HEK293T (cell line): ENCODE measurements at places on chromosomes 7 and 10.

- DNase-seq = no peak
Observed at GRCh38 chr7:537911-538634, 18.4 kb upstream of the PDGFA start.

DNA sequence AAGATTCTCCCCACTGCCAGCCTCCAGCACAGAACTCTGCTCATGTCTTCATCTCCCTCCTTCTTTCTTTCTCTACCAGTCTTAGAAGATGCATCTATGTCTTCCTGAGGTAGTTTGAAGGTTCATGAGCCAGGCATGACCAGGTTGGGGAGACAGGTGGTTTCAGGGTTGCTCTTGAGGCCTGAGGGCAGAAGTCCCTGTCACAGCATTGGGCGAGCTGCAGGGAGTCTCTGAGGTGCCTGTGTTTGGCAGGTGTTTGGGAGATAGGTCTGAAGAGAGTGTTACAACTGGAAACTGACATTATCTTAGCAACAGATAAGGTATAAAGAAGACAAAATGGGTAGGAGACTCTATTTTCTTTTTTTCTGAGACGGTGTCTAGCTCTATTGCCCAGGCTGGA lies 18.7 kb downstream of the PRSS2 start:
- no peak for DNase-seq

GRCh38 chr10:65312876-65313275 lies 1613.0 kb upstream of the LRRTM3 start:
- DNase-seq = no peak

- DNase-seq = no peak
Observed at GRCh38 chr10:33046792-33047191, 88.8 kb upstream of the ITGB1 start.

GRCh38 chr7:100674411-100675104 lies 1.0 kb downstream of the GNB2 start:
- no peak for DNase-seq

- peak; percentile 50 for DNase-seq
Observed at GRCh38 chr7:70271617-70272081, 673.4 kb downstream of the AUTS2 start.

DNA sequence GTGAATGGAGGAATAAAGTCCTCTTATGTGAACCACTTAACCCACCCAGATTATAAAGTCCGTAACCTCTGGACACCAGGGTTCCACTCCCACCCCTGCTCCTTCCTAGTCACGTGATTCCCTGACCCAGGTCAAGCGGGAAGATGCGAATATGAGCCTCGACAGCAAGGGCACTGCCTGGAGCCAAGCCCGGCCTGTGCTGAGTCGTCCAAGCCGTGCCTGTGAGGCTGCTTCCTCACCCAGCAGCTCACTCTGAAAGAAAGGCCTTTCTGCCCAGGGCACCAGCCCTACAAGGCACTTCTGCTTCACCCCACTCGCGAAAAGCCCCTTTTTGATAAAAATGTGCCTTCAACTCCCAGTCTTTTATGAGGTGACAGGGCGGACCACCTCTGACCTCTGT lies 85.8 kb downstream of the CYTH3 start:
- DNase-seq = no peak

DNA sequence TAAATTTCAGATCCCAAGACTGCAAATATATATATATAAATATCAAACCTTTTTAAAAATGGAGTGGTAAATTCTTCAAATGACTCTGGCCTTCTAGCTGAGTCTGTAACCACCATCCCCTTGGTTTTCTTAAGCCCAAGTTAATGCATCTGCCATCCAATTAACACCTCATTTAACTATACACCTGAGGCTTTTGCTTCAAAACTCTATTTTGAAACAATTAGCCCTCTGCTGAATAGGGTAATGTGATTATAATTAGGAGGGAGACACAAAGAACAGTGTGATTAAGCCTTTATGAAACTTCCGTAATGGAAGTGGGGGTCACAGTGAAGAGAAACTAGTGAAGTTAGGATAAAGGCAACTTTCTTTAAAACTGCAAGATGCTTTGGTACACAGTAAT lies 83.6 kb downstream of the GPR37 start:
- no peak for DNase-seq

DNA sequence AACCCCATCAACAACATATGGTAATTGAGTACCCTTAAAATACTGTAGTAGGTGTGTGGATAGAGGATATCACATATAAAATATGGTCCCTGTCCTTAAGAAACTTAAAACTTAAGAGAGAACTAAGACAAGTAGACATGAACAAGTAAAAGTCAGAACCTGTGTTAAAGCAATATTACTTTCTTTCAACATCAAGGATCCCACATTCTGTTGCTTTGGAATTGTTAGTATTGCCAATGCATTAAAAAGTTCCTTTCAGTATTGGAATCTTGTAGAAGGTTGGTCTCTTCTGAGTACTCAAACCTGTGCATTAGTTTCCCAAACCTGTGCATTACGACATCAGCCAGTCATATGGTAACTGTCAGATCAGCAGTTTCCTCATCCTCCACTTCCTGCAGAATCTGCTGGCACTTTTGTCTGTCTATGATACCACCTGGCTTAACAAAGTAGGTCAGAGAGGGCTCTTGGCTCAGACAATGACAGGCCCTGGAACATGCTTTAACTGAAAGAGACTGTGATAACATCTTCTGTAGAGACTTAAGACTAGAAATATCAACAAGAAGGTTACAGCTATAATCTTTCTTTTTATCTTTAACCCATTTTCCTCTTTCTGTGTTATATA lies 56.5 kb downstream of the CCDC71L start:
- DNase-seq = no peak

- no peak for DNase-seq
Observed at GRCh38 chr7:40682696-40683095, 547.9 kb downstream of the SUGCT start.

- DNase-seq = no peak
Observed at GRCh38 chr10:78660446-78661106, 408.2 kb upstream of the ZMIZ1 start.

GRCh38 chr7:138246428-138246827 lies 170.2 kb downstream of the AKR1D1 start:
- no peak for DNase-seq
